ENCODE measurements at places on chromosomes 11 and 22. TPM values are rescaled to one million over a fixed set of nuclear protein-coding genes. Genes with fewer than 3 reads are reported as not detected.

Gene OR5T1
- not detected for total RNA-seq

Gene ADORA2A
- 4.8 TPM for total RNA-seq

Gene RTN4R
- total RNA-seq = 0.69 TPM

Gene OR5B21
- total RNA-seq = not detected

Gene MAPK8IP2
- 0.07 TPM for total RNA-seq
